ENCODE measurements at places on chromosomes 1 and 21. TPM values are rescaled to one million over a fixed set of nuclear protein-coding genes. Genes with fewer than 3 reads are reported as not detected.

DNA sequence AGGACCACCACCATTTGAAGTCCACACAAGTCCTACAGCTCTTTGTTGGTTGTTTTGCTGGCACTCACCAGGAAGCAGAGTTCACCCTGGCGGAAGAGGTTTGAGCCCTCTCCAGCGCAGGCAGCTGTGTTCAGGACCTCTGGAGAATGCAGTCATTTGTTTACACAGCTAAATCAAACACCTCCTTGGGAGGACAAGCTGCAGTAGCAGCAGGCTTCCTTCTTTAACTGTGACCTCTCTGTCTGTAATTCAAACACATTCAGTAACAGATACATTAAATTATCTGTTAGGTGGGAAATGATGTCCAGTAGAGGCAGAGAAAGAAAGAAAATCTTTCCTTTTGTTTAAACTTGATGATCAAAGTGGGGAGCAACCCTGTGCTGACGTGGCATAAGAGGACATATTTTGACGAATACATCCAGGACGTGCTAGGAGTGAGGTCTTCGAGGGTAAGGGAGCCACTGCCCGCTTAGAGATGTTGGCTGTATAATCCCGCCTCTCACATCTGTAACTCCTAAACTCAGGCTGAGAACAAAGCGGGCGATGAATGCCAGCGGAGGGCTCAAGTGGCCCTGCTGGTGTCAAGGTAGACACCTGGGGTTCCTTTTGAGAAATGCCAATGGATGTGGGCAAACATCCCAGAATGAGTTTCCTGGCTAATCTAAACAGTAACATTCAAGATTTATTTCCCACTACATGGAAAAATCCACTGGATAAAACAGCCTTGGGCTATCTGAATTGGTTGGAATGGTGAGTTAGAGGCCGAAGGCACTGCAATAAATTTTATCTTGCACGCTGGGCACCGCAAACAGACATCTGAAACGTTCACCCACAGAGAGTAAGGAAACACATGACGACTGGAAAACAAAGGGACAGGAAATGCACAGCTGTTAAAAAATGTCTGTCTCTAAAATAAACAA is 51.7 kb downstream of the ABCA4 start:
- DNase-seq, result peak; percentile 26

BMP8B gene
- total RNA-seq, result 5.7 TPM

GRCh38 chr1:1407636-1408318 is 684 bp upstream of the MRPL20 start:
- peak; percentile 63 for DNase-seq

CNR2 gene
- total RNA-seq, result 0.03 TPM

- DNase-seq, result no peak
These were observed 25.5 kb upstream of the IL10 start for GRCh38 chr1:206797534-206798383.

GRCh38 chr1:11414926-11415538 is 63.9 kb upstream of the DISP3 start:
- no peak for DNase-seq

- peak; percentile 69 for DNase-seq
These were observed 72.1 kb downstream of the DNM3 start for GRCh38 chr1:171913385-171913784.

DNA sequence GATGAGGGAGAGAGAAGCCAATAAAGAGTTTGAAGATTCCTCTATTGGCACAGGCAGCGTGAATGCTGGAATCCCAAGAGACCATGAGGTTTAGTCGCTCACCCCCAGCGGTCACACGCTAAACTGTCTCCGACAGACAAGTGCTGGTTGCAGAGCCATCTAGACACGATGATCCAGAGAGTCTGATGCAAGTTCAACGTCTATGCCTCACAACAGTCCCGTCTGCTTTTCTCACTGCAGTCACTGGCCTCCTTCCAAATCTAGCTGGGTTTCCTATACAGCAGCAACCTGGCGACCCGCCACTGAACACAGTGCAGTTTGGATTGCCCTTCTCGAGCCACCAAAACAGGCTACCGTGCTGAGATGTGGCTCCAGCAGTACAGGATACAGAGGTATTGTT is 98.6 kb upstream of the KRTAP19-8 start:
- no peak for DNase-seq

DNA sequence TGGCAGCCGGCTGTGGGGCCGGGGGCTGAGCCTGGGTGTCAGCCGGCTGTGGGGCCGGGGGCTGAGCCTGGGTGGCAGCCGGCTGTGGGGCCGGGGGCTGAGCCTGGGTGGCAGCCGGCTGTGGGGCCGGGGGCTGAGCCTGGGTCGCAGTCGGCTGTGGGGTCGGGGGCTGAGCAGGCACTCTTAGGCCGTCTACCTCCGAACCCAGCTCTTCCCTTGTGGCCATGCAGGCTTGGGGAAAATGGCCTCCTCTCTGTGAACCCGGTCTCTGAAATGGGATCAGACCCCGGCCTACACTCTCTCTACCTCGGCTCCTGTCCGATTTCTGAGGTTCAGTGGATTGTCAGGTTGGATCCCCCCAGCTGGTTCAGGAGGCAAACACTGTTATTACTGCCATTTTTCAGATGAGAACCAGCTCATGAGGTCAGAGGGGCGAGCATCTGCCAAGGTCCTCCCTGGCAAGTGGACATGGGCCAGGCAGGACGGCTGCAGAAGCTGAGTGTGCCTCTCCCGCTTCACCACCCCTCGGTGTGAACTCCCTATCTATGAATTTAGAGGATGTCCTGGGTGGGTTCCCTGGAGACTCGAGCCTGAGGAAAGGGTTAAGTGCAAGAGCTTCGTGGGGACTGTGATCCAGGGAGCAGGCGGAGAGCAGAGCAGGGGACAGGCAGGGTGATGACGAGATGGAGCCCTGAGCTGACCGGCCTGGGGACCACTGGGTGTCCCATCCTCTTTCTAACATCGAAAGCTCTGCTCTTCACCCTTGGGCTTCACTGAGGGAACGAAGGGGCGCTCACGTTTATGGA is 10.9 kb upstream of the COL18A1 start:
- no peak for DNase-seq

NUP210L gene
- not detected for total RNA-seq

- DNase-seq, result no peak
These were observed 13.4 kb upstream of the TTC22 start for GRCh38 chr1:54814571-54814970.

DNA sequence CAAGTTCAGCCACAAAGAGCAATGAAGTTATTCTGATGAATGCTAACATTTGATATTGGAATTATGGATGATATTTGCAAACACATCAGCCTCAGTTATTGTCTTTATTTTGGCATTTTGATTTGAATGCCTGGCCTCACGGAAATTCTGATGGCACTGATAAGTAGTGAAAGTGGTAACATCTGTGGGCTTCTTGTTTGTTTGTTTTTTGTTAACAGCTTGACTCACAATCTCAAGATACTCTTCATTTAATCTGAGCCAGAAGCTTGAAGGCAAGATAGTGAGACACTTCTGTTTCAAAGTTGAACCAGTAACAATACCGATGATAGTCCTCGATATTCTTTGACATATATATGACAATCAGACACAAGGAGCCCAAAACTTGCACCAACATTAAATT is 182.9 kb upstream of the NFIA start:
- DNase-seq, result no peak

All from Caki2 (cell line).